ENCODE measurements at places on chromosomes 1 and 21.

DNA sequence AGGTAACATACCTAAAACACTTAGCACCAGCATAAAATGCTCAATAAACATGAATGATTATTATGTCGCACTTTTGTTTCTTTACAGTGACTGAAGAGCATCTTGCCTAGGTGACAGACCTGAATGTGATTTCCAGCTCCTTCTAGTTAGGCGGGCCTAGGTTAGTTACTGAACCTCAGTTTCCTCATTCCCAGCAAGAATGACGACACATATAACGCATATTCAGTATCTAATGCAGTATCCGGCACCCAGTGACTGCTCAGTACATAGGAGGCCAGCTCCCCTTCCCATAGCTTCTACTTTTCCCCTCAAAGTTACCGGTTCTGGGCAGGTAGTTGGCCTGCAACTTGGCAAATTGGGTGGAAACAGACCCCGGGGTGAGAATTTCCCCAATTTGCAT is 763 bp downstream of the AUNIP start:
- DNase-seq, result no peak

DNA sequence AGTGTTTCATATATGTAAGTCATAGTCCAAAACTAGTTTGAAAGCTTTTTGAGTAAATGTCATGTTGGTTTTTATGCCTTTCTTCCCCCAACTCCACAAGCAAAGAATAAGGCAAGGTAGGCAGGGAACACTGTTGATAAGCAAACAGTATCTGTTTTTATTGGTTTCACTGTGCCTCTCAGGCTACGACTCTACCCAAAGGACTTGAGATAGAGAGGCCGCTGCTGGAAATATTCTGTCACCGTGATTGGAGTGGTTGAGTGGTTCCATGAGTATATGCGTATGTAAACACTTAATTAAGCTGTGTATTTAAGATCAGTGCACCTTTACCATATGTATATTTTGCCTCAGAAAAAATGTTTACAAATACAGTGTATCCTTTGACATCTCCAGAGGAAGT is 138.1 kb upstream of the KIF26B start:
- no peak for DNase-seq

- DNase-seq, result no peak
Observed at GRCh38 chr1:227913764-227914721, 33.7 kb downstream of the WNT9A start.

GRCh38 chr21:36065497-36066036 is 4.3 kb upstream of the CBR1 start:
- peak; percentile 33 for DNase-seq

- no peak for DNase-seq
Observed at GRCh38 chr21:45550522-45551210, 8.4 kb upstream of the SLC19A1 start.

DNA sequence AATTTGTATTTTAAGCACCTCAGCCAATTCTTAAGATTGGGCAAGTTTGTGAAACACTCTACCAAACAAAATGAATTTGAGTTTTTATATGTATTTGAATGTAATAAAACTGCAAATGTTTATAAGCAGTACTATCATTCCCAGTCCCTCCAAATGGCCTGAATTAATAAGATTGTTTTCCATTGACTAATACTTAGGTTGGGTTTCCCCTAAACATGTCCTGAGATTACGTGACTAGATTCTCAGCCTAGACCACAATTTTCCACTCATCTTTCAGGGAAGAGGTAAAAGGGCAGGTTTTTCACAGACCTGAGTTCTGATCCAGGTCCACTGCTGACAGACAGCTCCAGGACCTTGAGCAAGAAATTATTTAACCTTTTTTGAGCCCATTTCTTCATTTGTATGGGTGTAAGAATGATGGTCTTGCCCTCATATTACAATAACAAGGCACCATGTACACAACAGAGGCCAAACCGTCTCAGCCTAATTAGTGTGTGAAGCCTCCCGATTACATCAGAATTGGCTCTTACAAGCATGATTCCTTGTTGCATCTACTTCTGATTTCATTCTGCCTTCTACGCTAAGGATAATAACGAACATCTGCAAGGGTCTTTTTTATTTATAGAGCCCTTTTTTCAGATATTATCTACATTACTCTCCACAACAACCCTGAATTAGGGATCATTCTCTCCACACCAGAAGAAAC is 51.2 kb downstream of the BEND5 start:
- no peak for DNase-seq

DNA sequence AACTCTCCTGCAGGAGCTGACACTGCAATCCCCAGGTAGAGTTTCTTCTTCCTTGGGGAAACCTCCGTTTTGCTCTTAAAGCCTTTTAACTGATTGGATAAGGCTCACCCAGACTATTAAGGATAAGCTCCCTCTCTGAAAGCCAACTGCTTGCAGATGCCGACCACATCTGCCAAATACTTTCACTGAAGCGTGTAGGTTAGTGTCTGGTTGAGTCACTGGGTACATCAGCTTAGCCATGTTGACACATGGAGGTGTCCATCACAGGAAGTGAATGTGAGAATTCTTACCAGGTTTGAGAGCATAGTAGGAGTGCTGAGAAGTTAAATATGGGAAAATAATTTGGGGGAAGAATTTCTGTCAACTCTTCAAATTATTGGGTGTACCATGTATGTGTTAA is 202.0 kb downstream of the AJAP1 start:
- DNase-seq, result no peak

DNA sequence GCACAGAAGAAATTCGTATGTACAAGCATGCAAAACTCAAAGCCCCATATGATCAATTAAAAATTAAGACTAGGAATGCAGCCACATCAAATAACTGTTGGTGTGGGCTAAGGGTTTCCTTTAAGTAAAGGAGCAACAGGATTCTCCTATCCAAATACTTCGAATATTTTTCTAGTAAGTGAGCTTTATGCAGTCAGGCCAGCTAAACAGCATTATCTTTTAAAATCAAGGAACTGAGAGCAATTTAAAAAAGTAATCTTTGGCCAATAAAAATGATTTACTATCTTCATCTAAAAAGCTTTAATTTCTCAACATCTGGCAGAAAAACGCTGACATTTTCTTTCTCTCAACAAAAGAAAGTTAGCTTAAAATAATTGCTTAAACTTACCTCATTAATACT is 19.8 kb downstream of the CNN3 start:
- no peak for DNase-seq
